ENCODE measurements at places on chromosomes 13 and 19.

DNA sequence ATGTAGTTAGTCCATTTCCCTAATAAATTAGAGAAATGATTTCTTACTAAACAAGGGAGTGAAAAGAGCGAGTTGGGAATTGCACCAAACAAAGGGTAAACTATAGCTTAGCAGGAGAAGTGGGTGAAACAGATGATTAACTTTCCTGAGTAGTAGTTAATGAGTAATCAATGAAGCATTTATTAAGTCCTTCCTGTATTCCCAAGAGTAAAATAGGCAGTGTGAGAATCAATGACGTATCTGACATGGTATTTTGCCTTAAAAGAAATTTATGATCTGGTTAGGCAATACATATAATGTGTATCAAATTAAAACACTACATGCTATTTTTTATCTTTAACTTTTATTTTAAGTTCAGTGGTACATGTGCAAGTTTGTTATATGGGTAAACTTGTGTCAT is 142.8 kb downstream of the KLF5 start:
- DNase-seq = no peak

- DNase-seq = no peak
These were observed 760.6 kb downstream of the EFNB2 start for GRCh38 chr13:105774739-105775460.

- DNase-seq = no peak
These were observed 48.3 kb downstream of the KDM4B start for GRCh38 chr19:5017235-5017634.

DNA sequence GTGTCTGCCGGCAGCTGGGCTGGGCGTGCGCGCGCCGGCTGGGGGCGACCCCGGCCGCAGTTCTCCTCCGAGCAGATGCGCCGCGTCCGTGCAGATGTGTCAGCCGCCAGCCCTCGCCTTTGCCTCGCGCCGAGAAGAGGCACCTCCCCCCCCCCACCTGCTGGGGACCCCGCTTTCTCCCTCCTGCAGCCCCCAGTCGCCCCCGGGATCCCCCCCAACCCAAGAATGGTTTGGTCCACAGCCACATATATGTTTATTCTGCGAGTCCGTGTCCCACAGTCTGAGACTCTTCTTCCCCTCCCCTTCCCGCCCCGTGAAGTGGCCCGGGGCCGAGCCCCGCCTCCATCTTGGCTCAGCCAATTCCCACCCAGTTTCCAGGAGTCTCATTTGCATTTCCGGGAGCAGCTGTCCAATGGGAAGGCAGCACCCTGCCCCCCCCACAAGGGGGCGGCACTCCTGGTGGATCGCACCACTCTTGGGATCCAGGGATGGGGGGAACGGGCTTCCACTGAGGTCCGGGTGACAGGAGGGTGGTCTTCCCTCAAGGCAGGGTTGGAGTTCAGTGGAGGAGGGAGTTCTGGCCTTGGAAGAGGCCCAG is 8.6 kb downstream of the ISOC2 start:
- peak; percentile 34 for DNase-seq

GRCh38 chr13:43573361-43573740 is 213.4 kb downstream of the ENOX1 start:
- no peak for DNase-seq

DNA sequence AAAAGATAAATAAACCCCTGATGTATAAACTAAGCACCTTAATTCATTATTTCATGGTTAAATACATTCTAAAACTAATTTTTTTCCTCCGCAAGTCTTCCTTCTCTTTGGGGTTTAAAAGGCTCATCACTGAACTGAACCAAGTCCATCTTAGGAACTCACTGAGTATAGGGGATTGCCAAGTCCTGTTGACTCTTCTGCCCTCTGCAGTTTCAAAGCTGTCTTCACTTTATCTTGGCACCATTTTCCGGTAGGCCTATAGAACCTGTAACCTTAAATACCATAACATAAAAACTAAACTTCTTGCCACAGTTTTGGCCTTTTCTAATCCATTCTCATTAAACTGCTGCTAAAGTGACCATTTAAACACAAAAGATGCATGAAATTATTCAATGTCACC is 66.5 kb upstream of the USPL1 start:
- no peak for DNase-seq

DNA sequence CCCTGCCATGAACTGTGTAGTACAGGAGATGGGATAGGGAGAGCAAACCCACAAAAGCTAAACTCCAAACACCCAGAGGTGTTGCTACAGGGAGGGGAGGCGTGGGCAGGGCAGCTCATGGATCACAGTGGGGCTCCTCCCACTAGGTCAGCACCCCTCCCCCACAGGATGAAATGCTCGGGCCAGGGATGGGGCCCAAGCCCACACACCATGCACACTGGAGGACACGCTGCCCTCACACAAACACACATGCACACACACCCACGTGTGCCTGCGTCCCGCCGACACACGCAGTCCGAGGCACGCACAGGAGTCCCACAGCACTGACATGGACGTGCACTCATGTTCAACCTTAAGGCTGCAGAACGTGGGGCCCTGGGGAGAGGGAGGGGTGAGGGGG is 6.0 kb upstream of the CCNP start:
- DNase-seq = no peak

- DNase-seq = peak; percentile 65
These were observed 50.0 kb upstream of the GPR183 start for GRCh38 chr13:99357131-99357596.

GRCh38 chr13:78201411-78201810 is 282.8 kb upstream of the EDNRB start:
- DNase-seq = no peak

- DNase-seq = no peak
These were observed 126.1 kb upstream of the MCF2L start for GRCh38 chr13:112842931-112843391.

GRCh38 chr19:48121909-48122371 is 11.3 kb upstream of the PLA2G4C start:
- DNase-seq = no peak

DNA sequence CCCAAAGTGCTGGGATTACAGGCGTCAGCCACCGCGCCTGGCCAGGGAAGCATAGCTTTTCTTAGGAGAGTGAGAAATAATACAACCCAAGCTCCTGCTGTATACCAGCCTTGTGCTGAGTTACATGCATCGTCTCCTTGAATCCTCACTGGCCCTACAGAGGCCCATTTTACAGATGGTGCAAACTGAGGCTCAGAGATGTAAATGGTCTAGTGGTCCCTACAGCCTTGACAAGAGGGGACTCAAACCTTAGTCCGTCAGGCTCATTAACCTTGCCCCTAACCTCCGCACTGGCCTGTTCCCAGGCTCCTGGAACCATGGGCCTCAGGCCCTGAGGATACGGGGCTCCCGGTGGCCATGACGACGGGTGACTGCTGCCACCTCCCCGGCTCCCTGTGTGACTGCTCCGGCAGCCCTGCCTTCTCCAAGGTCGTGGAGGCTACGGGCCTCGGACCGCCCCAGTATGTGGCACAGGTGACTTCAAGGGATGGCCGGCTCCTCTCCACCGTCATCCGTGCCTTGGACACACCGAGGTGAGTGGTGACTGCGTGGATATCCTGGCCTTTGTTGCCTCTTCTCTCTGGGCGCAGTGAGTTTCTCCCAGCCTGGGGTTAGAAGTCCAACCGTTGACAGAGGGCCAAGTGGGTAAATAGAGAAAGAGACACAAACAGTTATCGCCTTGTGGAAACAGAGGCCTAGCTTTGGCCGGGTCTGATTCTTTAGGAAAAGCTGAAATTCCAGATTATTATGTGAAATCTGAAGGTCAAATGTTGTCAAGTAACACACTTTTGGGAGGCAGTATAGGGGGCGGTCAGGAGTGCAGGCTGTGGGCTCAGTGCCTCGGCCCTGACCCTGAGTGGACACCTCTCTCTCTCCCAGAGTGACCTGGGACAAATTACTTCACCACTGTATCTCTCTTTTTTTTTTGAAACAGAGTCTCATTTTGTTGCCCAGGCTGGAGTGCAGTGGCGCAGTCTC is 8.7 kb downstream of the MARCHF2 start:
- no peak for DNase-seq

DNA sequence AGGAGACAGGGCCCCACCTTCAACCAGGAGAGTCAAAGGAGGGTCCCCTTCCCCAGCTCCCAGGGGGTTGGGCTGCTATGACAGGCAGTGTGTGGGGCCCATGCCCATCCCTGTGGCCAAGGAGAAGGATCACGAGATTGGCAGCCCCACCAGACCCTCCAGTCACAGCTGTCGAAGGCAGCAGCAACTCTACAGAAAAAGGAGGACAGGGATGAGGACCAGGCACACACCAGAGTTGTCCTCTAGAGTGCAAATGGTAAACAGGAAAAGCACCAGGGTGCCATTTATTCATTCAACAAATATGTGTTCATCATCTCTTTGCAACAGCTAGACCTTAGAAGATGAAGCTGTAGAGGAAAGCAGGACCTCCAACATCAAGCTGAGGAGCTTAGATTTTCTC is 4.1 kb downstream of the PTH2 start:
- no peak for DNase-seq

DNA sequence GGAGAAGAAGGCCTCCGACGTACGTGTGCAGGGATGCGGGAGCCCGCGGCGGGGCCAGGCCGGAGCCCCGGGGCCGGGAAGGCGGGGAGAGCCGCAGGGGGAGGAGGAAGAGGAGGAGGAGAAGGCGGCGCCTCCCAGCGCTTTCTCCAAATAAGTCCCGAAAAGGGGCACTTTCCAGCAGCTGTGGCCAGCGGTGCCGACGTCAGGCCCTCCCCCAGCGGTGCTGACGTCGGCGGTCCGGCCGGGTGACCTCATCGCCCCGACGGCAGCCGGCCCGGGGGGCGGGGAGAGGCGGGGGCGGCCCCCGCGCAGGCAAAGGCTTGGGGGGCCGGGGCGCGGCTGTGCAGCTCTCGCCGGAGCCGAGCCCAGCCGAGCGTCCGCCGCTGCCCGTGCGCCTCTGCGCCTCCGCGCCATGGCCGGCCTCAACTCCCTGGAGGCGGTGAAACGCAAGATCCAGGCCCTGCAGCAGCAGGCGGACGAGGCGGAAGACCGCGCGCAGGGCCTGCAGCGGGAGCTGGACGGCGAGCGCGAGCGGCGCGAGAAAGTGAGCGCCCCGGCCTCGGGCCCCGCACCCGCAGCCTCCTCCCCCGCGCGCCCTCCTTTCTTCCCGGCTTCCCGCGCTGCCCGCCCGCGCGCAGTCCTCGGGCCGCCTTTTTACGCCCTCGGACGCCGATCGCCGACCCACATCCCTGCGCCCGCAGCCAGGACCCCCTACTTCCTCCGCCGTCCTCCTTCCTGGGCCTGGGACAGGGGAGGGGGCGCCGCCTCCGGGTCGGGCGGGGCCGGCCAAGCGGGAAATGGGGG is at the start of gene TPM4:
Gene TPM4 (plus strand): TSS at position 342 of the 804 bp plus-strand sequence. CDS start 71 bp downstream, at position 413.
- DNase-seq = peak; percentile 83

DNA sequence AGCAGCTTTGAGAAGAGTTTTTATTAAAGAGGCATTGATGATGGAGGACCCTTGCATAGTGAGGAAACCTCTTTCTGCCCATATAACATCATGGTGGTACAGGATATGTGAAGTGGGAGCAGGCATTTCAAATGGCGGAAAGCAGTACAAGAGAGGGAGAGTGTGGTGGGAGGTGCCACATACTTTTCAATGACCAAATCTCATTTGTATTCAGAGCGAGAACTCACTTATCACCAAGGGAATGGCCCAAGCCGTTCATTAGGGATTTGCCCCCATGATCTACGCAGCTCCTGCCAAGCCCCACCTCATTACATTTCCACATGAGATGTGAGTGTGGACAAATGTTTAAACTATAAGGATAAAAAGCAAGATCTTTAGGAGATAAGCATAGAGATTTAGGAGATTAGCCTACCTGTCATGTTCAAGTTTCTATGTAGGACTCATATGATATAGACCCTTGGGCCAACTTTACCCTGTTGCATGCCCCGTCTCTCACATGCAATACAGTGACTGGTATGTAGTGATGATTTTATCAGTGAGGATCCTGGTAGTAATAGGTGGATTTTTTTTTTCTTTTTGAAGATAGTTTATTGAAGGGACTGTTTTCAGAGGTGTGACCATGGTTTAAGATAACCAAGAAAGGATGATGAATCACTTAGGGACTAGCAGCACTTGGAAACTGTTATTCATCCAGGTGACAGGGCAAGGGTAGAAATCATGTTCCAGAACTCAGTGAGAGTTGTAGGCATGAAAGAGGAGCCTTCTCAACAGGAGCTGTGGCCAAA is 38.3 kb downstream of the DNAJC15 start:
- no peak for DNase-seq

GRCh38 chr13:114054830-114055439 is 77.5 kb downstream of the RASA3 start:
- no peak for DNase-seq

DNA sequence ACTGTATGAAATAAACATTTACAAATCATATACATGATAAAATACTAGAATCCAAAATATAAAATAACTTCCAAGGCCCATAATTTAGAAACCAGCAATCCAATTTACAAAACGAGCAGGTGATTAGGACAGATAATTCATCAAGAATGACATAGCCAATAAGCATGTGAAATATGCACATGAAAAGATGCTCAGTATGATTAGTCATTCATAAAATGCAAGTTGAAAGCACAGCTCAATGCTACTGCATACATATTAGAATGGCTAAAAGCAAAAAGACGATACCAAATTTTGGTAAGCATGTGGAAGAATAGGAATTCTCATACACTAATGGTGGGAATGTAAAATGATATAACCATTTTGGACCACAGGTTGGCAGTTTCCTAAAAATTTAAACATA is 837.2 kb upstream of the MIR17HG start:
- DNase-seq = no peak

DNA sequence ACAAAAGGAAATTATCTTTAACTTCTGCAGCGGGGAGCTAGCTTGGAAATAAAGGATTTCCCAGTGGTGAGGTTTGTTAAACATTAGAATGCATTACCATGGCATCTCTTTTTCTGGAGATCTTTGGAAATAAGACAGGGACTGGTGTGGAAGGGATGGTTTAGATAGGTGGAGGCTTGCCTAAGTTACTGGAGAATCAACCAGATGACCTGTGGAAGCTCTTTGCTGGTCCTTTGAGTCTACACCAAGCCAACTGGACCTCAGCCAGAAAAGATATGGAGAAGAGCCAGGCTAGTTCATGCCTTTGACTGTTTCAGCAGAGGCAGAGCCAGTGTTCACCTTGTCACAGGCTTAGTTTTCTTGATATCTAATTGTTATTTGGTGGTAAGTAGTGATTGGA is 134.7 kb downstream of the KCNRG start:
- no peak for DNase-seq
